ENCODE measurements at places on chromosomes 7 and 10.

GRCh38 chr10:101576211-101576863 lies 11.7 kb downstream of the POLL start:
- DNase-seq, result no peak

GRCh38 chr10:44581996-44582395 lies 197.1 kb upstream of the CXCL12 start:
- DNase-seq, result no peak

DNA sequence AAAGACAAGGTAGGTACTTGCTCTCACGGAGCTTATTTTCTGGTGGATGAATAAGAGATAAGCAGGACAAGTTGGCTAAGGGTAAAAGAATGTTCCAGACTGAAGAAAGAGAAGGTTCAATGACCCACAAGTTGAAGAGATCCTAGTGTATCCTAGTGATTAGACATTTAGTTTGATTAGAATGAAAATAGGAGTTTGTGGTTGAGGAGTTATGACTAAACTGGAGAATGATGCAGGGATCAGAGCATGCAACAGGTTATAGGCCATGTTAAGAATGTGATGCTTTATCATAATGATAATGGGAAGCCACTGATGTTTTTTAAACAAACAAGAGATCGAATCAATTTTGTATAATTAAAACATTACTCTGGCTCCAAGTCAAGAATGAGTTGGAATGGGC lies 357.2 kb downstream of the HPSE2 start:
- no peak for DNase-seq

DNA sequence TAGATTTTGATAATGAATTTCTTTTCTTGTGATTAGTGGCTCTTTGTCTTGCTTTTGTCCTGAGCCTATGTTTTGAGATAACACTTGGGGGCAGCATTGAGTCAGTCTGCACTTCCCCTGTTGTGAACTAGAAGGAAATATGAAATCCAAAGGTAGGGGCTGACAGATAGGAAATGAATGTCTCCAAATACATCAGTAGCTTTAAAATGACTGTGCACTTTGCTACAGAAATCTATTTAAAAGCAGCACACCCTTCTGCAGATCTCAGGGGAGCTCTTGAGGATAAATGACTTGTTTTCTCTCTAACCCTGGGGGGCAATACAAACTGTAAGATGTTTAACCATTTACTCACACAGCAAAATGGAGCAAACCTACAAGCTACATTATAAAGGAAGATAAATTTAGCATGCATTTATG lies 176.0 kb upstream of the MYO3A start:
- DNase-seq, result peak; percentile 36

- DNase-seq, result no peak
These were observed 35.2 kb downstream of the ATOH7 start for GRCh38 chr10:68196701-68197100.

DNA sequence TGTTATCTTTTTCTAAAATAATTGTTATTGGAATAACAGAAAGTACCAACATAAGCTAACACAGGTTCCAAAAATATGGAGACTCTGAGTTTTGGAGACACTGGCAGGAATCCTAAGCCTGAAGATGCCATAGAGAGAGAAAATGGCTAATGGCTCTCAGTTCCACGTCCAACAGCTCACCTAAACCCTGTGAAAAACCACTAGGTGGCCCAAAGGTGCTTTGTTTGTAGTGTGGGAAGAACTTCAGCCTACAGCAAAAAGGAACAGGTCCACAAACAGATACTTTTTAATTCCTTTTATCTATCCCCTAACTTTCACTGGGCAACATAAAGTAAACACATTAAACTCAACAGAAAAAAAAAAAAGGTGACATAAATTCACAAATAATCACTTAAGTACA lies 272.3 kb downstream of the SEMA3D start:
- DNase-seq, result no peak

DNA sequence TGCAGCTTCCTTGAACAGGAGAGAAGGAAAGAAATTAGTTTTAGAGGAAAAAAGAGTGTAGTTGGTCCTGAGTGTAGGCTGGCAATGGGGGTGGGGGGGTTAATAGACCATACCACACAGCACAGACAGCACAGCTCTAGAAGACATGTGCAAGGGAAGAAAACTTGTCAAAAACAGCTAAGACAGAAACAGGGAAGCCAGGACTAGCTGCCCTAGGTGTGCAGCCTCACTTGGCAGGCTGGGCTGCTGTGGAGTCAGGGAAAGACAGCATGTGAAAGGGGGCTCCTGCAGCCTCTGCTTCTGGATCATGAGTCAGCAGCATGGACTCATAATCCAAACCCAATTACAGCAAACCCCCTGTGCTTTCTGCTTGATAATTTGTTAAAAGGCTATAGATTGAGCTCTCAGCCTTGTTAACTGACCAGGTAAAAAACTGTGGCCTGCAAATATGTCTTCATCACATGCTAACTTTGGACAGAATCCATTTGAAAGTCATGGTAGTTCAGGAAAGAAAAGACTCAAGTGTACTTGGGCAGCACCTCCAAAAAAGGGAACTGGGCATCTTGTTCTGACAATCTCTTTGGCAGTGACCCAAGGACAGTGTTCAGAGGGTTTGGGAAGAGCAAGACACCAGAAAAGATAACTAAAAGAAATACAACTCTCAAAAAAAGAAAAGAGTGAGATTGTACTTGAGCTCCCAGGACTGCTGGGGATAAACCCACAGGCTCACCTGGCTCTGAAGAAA lies 142.2 kb upstream of the VWC2 start:
- DNase-seq, result peak; percentile 7

DNA sequence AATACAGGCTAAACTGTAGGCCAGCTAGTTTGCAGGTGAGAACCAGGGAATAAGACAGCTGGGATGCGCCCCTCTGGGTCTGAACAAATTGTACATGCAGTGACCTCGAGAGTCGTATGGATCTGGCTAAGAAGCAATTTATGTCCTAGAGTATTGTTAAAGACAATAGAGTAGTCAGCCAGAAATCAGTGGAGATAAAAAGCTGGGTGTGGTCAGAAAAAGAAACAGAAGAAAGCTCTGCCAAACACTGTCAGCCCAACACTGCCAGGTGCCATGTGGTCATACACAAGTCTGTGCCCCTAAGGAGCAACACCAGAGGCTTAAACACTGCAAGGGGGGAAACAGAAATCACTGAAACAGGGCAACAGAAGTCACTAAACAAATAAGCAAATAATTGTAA lies 62.2 kb downstream of the CNOT4 start:
- no peak for DNase-seq

DNA sequence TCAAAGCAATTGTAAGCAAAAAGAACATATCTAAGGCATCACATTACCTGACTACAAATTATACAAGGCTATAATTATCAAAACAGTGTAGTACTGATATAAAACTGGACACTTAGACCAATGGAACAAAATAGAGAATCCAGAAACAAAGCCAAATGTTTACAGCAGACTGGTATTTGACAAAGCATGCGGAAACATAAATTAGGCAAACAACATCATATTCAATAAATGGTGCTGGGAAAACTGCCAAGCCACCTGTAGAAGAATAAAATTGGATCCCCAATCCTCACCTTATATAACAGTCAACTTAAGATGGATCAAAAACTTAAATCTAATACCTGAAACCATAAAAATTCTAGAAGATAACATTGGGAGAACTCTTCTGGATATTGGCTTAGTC lies 240.8 kb upstream of the POM121L12 start:
- DNase-seq, result no peak

GRCh38 chr10:11439523-11440053 lies 171.9 kb downstream of the USP6NL start:
- no peak for DNase-seq

DNA sequence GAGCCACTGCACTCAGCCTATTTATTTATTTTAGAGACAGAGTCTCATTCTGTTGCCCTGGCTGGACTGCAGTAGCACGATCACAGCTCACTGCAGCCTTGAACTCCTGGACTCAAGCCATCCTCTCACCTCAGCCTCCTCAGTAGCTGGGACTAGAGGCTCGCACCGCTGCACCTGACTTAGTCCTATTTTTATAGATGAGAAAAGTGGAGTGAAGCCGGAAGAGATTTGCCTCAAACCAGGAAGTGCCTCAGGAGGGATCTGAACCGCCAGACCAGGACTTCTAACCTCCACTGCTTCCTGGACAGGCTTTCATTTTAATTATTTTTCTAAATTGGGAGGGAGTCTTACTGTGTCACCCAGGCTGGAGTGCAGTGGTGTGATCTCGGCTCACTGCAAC lies 17.5 kb upstream of the CLIP2 start:
- no peak for DNase-seq

DNA sequence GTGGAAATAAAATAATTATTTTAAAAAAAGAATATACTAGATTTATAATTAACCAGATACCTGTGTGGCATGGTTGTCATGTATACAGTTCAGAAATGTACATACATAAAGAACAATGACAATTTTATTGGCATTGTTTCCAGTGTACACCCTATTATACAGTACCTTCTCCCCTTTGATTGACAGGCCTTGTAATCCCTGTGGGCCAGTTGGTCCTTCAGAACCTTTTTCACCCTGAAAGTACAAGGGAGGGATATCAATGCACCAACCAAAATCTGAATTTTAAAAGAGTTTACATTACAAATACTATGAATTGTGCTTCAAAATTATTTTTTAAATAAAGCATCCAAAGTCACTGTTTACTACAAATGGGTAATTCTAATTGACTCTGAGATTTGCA lies 61.2 kb downstream of the COL28A1 start:
- DNase-seq, result no peak

DNA sequence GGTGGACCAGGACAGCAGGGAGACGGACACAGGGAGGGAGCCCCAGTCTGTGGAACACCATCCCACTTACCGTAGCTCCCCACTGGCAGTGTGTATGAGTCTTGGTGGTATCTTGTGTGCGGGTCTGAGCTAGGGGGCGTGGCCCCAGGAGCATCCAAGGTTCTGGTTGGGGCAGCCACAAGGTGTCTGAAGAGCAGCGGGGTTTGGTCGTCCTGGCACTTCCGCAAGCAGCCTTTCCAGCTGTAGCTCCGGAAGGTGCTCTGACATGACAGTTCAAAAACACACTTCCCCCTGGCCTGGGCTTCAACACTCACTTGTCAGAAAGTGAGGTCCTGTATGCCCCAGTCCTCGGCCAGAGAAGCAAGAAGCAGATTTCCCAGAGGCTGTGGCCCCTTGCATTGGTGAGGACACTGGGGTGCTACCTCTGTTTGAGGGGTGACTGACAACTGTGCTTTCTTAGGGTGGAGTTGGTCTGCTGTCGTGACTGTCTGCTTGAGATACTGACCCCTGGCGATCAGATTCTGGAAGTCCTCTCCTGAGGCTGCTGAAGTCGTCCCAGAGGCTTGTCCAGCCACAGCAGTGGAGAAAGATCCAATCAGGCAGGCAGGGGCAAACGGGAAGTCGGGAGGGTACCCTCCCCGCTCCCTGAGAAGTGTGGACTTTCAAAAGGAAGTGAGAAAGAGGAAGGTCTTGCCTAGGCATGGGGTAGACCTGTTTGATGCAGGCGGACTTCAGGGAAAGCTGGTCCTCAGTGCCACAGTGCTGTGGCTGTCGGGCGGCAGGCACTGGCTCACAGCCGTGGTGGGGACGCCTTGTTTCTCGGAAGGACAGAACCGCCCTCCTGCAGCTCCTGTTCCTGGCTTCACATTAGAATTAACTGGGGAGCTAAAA lies 51.4 kb upstream of the PFKFB3 start:
- peak; percentile 93 for DNase-seq

DNA sequence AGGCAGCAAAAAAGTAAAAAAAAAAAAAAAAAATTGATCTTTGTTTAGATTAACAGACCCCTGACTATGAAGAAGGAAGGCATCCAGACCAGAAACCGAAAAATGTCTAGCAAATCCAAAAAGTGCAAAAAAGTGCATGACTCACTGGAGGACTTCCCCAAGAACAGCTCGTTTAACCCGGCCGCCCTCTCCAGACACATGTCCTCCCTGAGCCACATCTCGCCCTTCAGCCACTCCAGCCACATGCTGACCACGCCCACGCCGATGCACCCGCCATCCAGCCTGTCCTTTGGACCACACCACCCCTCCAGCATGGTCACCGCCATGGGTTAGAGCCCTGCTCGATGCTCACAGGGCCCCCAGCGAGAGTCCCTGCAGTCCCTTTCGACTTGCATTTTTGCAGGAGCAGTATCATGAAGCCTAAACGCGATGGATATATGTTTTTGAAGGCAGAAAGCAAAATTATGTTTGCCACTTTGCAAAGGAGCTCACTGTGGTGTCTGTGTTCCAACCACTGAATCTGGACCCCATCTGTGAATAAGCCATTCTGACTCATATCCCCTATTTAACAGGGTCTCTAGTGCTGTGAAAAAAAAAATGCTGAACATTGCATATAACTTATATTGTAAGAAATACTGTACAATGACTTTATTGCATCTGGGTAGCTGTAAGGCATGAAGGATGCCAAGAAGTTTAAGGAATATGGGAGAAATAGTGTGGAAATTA lies 19.4 kb downstream of the GATA3 start:
- no peak for DNase-seq

DNA sequence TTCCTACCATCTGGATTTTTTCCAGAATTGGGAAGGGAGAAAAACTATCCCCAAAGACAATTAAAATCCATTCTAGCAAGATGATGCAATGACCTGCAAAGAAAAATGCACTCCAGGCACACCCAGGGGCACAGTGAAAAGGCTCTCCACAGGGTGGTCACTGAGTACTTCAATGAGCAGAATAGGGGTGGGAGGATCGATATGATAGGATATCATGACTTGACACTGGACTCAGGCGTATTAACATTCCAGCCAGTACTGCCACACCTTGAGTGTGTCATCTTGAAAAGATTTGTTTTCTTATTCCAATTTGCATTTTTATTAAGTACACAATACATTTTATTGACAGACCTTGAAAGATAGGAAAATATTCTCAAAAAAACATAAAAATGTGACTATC lies 132.2 kb downstream of the ZNF37A start:
- no peak for DNase-seq

GRCh38 chr10:122144199-122144598 lies 126.9 kb upstream of the BTBD16 start:
- no peak for DNase-seq

DNA sequence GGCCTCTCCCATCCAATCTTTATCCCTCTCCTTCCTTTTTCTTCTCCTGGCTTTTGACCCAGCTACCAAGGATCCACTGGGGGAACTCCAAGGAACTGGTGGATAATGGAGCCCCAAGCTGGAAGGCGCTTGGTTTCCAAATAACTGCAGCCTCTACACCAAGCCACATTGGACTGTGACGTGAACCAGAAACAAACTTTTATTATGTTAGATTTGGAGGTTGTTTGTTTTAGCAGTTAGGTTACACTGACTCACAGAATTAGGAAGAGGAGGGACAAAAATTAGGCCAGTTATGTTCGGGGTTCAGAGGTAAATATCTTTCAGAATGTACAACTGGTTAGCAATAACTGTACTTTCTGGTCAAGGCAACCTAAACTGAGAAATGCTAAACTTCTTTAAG lies 21.3 kb upstream of the ANK3 start:
- DNase-seq, result no peak

GRCh38 chr10:14311206-14311957 lies 19.3 kb downstream of the FRMD4A start:
- no peak for DNase-seq

All from inflammatory macrophage (primary cell).